ENCODE measurements at places on chromosomes 16 and 17.

- no peak for DNase-seq
Observed at GRCh38 chr16:2778630-2778958, 1.5 kb upstream of the ELOB start.

GRCh38 chr17:30225919-30226553 lies 9.5 kb downstream of the SLC6A4 start:
- DNase-seq: no peak

DNA sequence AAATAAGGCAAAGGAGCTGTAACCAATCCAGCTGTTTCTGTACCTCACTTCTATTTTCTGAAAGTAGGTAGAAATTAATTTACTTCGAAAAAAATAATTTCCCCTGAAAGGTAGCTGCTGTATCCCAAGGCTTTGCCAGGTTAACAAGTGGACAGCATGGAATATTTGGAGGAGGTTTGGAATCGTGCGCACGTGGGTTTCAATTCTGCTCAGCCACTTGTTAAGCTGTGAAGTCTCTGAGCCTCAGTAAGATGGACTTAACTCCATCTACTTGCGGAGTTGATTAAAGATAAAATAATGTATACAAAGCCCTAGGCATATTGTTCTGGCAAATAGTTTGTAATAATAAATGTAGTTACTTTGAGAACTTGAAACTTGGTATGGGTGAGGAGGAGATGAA lies 57.4 kb upstream of the LGALS9 start:
- no peak for DNase-seq

GRCh38 chr17:13362341-13363122 lies 239.2 kb downstream of the HS3ST3A1 start:
- no peak for DNase-seq

GRCh38 chr17:72567774-72568173 lies 447.0 kb downstream of the SOX9 start:
- no peak for DNase-seq

All from HTR-8/SVneo (cell line).